Uterus (tissue), 4 donors: ENCODE measurements at places on chromosomes 7 and 10. TPM values are rescaled to one million over a fixed set of nuclear protein-coding genes. Genes with fewer than 3 reads are reported as not detected.

ACTR3C gene
- 13.1 TPM for total RNA-seq

CXCL12 gene
- total RNA-seq = 49.4 TPM

GRCh38 chr7:25031007-25031406 lies 51.0 kb upstream of the OSBPL3 start:
- DNase-seq = no peak

- no peak for DNase-seq
Observed at GRCh38 chr7:129646369-129647021, 35.0 kb downstream of the NRF1 start.

DNA sequence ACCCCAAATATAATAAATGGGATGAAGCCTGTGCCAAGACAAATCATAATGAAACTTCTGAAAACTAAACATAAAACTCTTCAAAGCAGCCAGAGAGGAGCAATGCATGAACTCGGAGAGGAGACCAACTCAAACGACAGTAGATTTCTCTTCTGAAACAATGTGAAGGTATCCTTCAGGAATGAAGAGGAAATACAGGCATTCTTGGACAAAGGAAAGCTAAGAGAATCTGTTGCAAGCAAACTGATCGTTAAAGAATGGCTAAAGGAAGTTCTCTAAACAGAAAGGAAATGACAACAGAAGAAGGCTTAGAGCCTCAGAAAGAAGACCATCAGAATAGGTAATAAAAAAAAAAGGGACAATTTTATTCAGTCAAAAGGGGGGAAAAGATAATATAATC lies 6.6 kb downstream of the GNA12 start:
- DNase-seq = no peak

- DNase-seq = no peak
Observed at GRCh38 chr7:50304911-50305582, 531 bp downstream of the IKZF1 start.

C10orf53 gene
- not detected for total RNA-seq

DNA sequence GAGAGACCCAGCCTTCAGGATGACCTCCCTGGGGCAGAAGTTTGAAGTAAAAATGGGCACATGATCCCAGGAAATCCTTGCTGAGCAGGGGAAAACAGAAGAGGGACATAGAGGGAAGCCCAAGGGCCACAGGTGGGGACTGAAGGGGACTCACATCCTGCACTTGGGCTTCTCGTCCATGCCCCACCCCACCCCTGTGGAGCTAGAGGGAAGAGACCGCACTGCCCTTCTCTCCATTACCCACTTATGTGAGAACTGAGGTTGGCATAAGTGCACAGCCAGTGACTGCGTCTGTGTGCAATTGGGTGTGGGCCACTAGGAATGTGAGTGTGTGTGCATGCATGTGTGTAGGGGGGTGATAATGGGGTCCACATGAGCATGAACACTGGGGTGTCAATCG lies 43.4 kb upstream of the SLF2 start:
- DNase-seq = no peak

GRCh38 chr7:2737771-2738540 lies 50.0 kb downstream of the AMZ1 start:
- peak; percentile 63 for DNase-seq

GPR85 gene
- 1.0 TPM for total RNA-seq

LRRD1 gene
- 0.97 TPM for total RNA-seq

- no peak for DNase-seq
Observed at GRCh38 chr7:77415476-77415822, 700 bp downstream of the GSAP start.

DNA sequence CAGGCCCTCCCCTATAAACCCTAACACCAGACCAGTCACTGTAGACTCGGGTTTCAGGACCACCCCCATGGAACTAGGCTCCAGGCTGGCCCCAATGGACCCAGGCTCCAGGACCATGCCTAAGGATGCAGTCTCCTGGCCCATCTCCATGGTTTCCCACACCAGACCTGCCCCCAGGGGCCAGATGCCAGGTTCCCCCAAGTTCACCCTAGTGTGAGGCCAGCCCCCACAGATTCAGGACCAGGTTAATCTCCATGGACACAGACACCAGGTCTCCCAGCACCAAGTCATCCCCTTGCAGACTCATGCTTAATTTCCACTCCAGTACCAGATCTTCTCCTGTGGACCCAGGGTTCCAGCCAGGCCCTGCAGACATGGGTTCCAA lies 103.8 kb upstream of the LANCL2 start:
- DNase-seq = no peak

DNA sequence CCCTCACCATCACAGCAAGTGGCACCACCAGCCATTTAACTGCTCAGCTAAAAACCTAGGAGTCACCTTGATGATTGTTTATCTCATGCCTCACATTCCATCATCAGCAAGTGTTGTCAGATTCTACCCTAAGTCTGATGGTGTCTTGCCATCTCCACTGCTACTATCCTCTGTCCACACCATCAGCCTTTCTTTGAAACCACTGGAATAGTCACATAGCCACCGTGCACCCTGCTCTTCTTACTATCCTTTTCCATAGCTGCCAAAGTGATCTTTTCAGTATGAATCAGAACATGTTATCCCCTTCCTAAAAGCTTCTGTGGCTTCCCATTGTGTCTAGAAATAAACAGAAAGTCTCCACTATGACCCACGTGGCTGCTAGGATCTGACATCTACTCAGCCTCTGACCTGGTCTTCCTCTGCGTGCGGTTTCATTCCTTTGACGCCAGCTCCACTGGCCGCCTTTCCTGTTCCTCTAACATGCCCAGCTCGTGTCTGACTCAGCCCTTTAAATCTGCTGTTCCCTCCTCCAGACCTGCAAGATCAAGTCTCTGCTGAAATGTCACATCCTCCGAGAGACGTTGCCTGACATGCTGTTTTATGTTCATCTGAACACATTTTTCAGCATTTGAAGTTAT lies 16.5 kb upstream of the CHN2 start:
- DNase-seq = peak; percentile 18

DNA sequence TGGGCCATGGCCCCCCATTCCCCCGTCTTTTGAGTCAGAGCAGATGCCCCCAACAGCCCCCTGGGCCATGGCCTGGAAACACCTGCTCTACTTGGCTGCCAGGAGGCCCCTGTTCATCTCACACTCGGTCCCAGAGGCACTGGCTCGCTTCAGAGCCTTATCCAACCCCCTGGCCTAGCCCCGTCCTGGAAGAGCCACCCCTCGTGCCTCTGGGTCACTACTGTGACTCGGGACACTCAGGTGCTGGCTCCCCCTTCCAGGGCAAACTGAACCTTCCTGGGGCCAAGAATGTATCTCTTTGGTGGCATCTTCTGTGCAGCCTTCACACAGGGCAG lies 7.0 kb downstream of the POLR2J start:
- no peak for DNase-seq

GRCh38 chr7:7769710-7770627 lies 51.6 kb upstream of the RPA3 start:
- DNase-seq = no peak

DNA sequence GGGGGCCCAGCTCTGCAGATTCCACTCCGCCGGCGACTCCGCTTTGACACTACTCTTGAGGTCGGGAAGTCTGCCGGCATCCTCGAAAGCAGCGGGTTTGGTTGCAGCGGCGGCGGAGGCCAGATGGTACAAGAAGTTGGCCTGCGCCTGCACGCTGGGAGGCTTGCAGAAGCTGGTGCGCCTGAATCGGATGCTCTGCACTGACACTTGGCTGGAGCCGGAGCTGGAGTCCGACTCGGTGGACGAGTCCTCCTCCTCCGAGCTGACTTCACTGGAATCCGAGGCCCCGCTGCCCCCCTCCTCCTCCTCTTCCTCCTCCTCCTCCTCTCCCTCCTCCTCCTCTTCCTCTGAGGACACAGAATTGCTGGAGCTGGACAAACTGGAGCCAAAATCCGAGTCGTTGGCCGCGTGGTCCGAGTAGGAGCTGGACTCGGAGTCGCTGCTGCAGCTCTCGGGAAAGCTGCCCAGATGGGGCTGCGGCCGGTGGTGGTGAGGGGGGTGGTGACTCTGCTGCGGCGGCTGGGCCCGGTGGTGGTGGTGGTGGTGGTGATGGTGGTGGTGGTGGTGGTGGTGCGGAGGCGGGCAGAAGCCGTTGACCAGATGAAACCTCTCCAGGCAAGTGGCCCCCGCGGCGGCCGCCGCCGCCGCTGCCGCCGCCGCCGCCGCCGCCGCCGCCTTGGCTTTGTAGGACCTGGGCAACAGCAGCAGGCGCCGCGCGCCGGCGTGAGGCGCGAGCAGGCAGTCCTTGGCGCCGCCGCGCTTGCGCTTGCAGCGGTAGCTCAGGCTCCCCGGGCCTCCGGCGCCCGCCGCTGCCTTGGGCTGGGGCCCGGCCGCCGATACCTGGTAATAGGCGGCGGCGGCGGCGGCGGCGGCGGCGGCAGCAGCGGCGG lies 9.0 kb downstream of the SKIDA1 start:
- DNase-seq = peak; percentile 55
